ENCODE measurements at places on chromosomes 13 and 19.

DNA sequence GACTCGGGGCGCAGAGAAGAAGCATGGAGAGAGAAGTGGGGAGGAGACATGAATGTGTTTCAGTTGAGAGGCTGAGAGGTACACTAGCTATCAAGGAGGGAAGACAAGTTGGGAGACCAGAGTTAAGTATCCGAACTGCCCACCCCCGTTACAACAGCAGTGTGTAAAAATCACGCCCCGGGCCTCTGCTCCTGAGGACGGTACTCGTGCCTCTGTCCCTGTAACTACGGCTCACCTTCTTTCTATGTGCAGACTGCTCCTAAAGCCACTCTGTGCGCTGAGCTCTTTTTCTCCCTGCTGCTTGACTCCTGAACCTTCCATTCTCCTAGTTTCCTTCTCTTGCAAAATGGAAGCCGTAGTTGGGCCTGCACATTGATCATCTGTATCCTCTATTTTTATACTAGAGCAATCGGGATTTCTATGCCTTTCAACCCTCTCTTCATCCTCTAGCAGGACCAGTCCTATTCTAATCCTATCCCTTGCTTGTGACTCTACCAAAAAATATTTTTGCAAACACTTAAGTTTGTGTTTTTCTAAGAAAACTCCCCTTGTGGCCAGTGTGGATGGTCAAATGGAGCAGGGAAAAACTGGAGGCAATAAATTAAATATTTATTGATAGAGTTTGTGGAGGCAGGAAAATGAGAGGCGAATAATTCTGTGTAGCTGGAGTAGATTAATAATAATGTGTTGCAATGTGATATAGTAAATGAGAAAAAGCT is 569 bp downstream of the POLR1D start:
- DNase-seq = no peak

GRCh38 chr13:113129921-113130750 is 7.5 kb downstream of the F10 start:
- no peak for DNase-seq

DNA sequence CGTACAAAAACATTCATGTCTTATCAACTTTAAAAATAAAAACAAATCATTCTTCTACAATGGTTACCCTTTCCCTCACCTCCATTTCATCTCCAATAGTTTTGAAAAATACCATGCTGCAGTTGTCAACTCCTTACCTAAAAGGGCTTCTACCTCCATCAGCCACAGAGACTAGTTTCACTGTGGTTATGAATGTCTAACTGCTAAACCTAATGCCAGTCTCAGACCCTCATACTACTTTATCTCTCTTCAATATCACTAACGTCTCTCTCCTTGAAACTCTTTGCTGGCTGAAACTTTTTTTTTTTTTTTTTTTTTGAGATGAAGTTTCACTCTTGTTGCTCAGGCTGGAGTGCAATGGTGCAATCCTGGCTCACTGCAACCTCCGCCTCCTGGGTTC is 27.1 kb downstream of the LNX2 start:
- no peak for DNase-seq

DNA sequence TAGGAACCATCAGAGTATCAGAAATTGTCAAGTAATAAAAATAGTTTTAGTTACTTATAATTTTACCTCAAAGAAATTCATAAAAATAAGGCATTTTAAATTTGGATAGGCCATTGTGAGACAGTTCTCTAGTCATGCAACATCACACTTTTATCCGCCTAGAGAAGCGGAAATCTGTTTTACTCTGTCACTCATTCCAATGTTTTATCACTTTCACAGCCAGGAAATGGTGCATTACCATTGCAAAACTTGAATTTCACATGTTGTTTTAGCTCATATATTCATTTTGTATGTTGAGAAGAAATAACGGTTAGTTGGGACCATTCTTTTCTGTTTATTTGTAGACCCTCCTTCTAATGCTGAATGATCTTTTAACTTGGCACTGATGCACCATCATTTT is 427.2 kb downstream of the GPC6 start:
- DNase-seq = no peak

GRCh38 chr13:23321535-23322241 is 111.8 kb downstream of the SACS start:
- no peak for DNase-seq

- no peak for DNase-seq
Measured at GRCh38 chr13:33303855-33304597, 18.5 kb upstream of the STARD13 start.

GRCh38 chr13:99813336-99814095 is 158.1 kb downstream of the ZIC5 start:
- no peak for DNase-seq

GRCh38 chr13:98880677-98881076 is 97.2 kb downstream of the DOCK9 start:
- DNase-seq = no peak

- no peak for DNase-seq
Measured at GRCh38 chr19:15280048-15280725, 47.9 kb upstream of the EPHX3 start.

All from stimulated activated CD8-positive, alpha-beta memory T cell treated with anti-CD3 and anti-CD28 coated beads, Interleukin-7, amount 100 ng/mL, for 1 hour (primary cell).